Right lobe of liver (tissue), 6 donors: ENCODE measurements at places on chromosomes 12 and 14. TPM values are rescaled to one million over a fixed set of nuclear protein-coding genes. Genes with fewer than 3 reads are reported as not detected.

- no peak overlapping the region for H3K4me3 ChIP-seq
- no peak overlapping the region for H3K27ac ChIP-seq
- no peaks in the 10 kb centered on the region for H3K4me1 ChIP-seq
- H3K36me3 ChIP-seq = no peaks in the 10 kb centered on the region
- no peaks in the 10 kb centered on the region for H3K27me3 ChIP-seq
Measured at GRCh38 chr12:79411791-79412190, 279.0 kb downstream of the PAWR start.

GRCh38 chr12:96473394-96474093, 15.8 kb upstream of the CFAP54 start:
- no peak for DNase-seq
- H3K27me3 ChIP-seq = no peaks in the 10 kb centered on the region
- no peaks in the 10 kb centered on the region for H3K4me1 ChIP-seq
- no peaks in the 10 kb centered on the region for H3K36me3 ChIP-seq
- H3K4me3 ChIP-seq = no peak overlapping the region

- no peaks in the 10 kb centered on the region for H3K36me3 ChIP-seq
- no peak for DNase-seq
- H3K27me3 ChIP-seq = no peaks in the 10 kb centered on the region
- no peaks in the 10 kb centered on the region for H3K4me1 ChIP-seq
Measured at GRCh38 chr14:59755409-59756135, 115.0 kb downstream of the RTN1 start.

DNA sequence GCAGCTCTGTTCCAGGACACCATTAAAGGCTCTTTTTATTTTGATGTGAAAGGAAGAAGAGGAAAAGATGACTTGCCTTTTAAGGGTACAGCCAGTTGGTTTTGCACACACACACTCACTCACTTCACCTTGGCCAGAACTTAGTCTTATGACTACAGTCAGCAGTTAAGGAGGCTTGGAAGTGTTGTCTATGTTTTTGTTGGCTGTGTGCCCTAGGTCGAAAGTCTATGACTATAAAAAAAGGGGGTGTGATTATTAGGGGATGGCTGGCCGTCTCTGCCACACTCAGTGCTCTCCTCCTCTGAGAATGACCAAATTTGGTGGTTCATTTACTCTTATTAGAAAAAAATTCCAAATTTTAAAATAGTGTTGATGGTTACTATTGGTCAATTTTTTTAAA, 139.5 kb upstream of the OTX2 start:
- no peak for DNase-seq
- H3K27me3 ChIP-seq = no peaks in the 10 kb centered on the region
- no peaks in the 10 kb centered on the region for H3K36me3 ChIP-seq
- no peak overlapping the region for H3K27ac ChIP-seq
- no peaks in the 10 kb centered on the region for H3K4me1 ChIP-seq

- no peak overlapping the region for H3K27ac ChIP-seq
- no peak for DNase-seq
- no peaks in the 10 kb centered on the region for H3K27me3 ChIP-seq
- H3K4me3 ChIP-seq = no peak overlapping the region
Measured at GRCh38 chr14:39957290-39957689, 525.1 kb upstream of the FBXO33 start.

- no peak overlapping the region for H3K4me3 ChIP-seq
- no peaks in the 10 kb centered on the region for H3K27me3 ChIP-seq
- DNase-seq = no peak
- no peaks in the 10 kb centered on the region for H3K36me3 ChIP-seq
- no peaks in the 10 kb centered on the region for H3K4me1 ChIP-seq
Measured at GRCh38 chr12:18794000-18794399, 56.1 kb downstream of the CAPZA3 start.

GRCh38 chr12:31817120-31817519, 88.3 kb upstream of the AMN1 start:
- no peak overlapping the region for H3K27ac ChIP-seq
- peaks cover 18% of the 10 kb centered on the region for H3K4me1 ChIP-seq
- no peak for DNase-seq
- no peaks in the 10 kb centered on the region for H3K27me3 ChIP-seq

- H3K4me1 ChIP-seq = no peaks in the 10 kb centered on the region
- H3K36me3 ChIP-seq = no peaks in the 10 kb centered on the region
- H3K4me3 ChIP-seq = no peak overlapping the region
- H3K27ac ChIP-seq = no peak overlapping the region
Measured at GRCh38 chr12:104604070-104604994, 147.6 kb downstream of the CHST11 start.

- H3K4me3 ChIP-seq = no peak overlapping the region
- no peak for DNase-seq
- no peaks in the 10 kb centered on the region for H3K27me3 ChIP-seq
- peaks cover 15% of the 10 kb centered on the region for H3K36me3 ChIP-seq
- no peak overlapping the region for H3K27ac ChIP-seq
Measured at GRCh38 chr12:132018193-132018916, 68.6 kb downstream of the EP400 start.

DNA sequence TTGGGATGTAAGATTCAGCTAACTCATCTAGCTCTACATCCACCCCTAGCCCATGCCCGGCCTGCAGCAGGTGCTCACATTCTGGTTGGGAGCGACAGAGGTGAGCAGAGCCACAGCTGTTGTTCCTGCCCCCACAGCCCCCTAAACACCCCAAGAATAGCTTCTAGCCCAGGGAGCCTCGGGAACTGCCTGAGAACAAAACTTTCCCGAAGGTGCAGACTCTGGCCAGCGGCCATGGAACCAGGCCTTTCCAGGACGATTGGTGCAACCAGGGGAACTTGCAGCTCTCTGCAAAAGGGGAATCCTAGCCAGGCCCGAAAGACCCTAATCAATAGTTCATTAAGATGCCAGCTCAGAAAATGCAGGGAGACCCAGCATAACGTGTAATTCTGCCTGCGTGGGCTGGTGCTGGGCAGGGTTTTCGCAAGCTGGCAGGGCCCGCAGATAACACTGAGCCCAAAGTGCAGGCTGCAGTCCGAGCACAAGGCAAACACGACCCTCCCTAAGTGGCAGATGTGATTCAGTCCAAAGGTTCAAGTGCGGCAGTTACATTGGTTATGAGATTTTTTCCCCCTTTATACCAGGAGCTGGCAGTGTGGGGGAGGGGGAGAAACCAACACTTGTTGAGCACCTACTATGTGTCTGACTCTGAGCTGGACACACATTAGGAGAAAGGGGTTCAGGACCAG, 122.5 kb upstream of the MAP1LC3B2 start:
- no peaks in the 10 kb centered on the region for H3K27me3 ChIP-seq
- peak overlapping the region; percentile 44 for H3K27ac ChIP-seq
- DNase-seq = peak; percentile 86
- H3K4me3 ChIP-seq = no peak overlapping the region
- H3K36me3 ChIP-seq = no peaks in the 10 kb centered on the region

The KRT6C gene
- not detected for total RNA-seq

The B4GALNT1 gene
- 1.0 TPM for total RNA-seq

The AMN gene
- total RNA-seq = 16.7 TPM

The CLEC6A gene
- total RNA-seq = not detected

The SOAT2 gene
- total RNA-seq = 1.1 TPM

The GCH1 gene
- 49.5 TPM for total RNA-seq
